Activated T-cell treated with anti-CD3 and anti-CD28 coated beads for 4 hours (primary cell): ENCODE measurements at places on chromosomes 7 and 10.

GRCh38 chr7:105355701-105356100 lies 33.0 kb downstream of the SRPK2 start:
- DNase-seq = no peak

DNA sequence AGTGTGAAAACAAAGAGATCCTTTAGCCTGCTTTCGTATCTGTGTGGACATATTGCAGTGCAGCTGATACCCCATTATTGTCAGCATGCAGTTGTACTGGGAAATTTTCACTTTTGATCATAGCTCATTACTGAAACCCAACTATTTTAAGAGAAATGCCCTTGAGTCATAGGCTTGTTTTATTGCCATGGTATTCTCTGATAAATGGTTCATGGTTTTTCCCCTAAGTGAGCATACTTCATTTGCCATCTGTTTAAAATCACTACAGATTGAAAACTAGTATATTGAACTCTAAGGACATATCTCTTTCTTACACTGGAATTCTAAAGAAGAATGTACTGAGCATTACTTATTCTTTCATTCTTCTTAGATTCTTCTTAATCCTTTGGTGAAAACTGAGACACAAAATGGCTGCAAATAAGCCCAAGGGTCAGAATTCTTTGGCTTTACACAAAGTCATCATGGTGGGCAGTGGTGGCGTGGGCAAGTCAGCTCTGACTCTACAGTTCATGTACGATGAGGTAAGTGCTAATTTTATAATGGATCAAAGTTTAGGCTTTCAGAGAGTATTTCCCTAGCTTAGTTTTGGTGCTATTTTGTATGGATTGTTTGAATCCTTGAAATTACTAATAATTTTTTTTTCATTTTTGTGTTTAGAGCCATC lies 63.0 kb downstream of the RALA start:
- DNase-seq = no peak

DNA sequence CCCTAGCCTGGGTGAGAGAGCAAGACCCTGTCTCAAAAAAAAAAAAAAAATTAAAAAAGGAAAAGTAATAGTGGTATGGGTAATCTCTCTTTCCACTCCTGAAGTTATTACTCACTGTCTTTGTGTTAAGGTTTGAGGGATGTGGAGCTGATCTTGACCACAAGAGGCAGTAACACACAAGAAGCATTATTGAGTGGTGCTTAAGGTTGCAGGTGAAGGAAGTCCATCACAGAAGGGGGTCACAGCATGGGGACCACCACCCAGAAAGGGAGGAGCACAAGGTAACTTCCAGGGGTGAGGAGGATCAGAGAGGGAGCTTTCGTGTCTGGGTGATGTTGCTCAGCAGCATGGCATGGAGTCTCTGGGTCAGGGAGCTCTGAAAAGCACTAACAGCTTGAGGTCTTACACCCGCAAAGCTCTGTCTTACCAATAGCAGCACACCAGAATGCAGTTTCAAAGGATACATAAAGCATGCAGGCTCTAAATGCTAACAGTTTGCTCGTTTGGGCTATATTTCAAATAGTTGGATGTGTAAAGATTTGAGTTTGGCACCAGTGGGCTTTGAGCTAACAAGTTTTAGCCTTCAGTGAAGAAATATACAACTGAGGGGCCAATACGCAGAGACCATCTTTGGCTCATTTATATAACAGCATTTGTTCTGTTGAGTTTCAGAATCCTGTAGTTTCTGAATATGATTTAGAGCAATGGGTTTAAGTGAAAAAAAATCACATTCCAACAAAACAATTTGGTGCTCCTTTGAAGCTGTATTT lies 100.4 kb upstream of the DNAJC1 start:
- no peak for DNase-seq

DNA sequence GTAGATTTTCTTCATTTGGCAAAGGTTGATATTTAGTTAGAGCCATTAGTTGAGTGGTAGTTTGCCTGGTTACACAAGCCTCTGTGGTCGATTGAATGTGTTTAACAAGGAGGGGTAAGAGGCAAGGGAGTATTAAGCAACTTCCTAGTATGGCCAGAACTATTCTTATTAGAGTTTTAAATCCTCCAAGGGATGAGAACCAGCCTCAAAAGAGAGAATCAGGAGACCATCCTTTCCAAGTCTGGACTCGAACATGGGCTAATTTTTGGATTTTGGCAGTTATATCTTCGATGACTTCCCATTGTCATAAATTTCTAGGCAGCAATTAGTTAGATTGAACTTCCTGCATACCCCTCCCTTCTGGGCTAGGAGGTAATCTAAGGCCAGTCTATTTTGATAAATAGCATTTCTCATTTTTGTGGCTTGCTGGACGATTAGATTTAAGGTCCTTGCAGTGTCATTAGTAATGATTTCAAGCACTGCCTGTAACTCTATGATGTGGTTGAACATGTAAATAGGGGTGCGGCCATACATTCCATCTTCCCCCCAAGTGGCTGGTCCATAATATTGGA lies 219.5 kb upstream of the KCND2 start:
- DNase-seq = no peak

GRCh38 chr7:21367537-21367936 lies 60.3 kb upstream of the SP4 start:
- no peak for DNase-seq

DNA sequence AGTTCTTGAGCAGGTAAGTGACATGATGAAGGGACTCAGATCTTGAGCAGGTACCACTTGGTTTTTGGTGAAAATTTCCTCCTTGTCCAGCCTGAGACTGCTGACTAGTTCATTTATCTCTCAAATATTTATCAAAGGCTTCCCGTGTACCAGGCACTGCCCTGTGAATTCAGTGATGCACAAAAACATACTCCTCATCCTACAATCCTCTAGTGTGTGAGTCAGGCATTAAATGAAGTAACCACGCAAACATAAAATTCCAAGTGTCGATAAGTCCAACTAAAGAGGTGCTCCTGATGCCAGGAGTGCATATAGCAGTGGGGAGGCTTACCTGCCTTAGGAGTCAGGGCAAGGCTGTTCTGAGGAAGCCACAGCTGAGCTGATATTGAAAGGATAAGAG lies 41.5 kb upstream of the LBX1 start:
- no peak for DNase-seq

DNA sequence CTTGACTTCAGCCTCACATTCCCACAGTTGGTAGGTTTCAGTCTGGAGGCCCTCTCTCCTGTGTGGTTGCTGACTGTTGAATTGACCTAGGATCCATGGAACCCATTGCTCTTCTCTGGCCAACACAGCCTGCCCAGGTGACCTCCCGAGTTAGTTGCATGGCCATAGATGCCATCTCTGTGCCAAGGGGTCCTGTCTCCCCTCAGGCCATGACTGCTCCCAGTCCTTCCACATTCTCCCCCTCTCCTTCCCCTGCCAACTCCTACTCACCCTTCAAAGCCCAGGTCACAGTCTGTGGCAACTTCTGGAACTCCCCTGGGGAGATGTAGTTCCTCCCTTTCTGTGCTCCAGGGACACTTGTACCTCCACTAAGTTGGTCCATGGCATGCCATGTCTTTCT lies 67.3 kb upstream of the GRB10 start:
- no peak for DNase-seq

GRCh38 chr10:88154596-88155250 lies 291.3 kb downstream of the PTEN start:
- no peak for DNase-seq

GRCh38 chr10:123404357-123404756 lies 250.2 kb downstream of the BUB3 start:
- DNase-seq = no peak

- no peak for DNase-seq
Observed at GRCh38 chr10:111789821-111790220, 393.7 kb downstream of the GPAM start.

GRCh38 chr7:45662018-45662417 lies 87.8 kb downstream of the ADCY1 start:
- no peak for DNase-seq

GRCh38 chr10:50621968-50622705 lies 1.6 kb downstream of the SGMS1 start:
- peak; percentile 54 for DNase-seq

DNA sequence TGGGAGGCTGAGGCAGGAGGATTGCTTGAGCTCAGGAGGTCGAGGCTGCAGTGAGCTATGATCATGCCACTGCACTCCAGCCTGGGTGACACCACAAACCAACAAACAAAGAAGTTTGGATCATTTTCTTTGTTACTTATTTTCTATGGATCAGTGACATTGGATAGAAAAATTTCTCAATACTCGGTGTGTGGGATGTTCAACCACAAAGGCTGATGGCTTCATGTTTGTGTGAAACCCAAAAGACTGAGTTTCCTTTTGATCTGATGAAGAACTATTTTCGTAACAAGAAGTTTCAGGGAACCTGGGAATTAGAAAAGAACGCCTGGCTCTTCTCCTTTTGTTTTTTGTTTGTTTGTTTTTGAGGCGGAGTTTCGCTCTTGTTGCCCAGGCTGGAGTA lies 104.0 kb downstream of the HOXA1 start:
- DNase-seq = no peak

GRCh38 chr10:71770789-71771188 lies 2.5 kb downstream of the VSIR start:
- DNase-seq = no peak

DNA sequence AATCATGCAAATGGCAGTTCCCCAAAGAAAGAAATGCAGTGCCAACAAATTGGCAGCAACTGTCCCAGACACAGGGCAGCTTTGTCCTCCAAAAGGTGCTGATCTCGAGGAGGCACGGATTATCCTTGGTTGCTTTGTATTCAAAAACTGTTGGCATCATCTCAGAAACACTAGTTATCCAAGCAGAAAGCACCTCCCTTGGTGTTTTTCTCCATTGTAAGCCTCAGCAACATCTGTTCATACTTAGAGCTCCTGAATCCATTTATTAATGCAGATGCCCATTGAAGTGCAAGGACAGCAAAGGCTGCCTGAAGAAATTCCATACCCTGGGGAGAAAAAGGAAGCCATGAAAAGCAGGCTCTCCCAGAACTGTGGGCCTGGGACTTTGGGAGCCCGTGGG lies 1.1 kb upstream of the NPS start:
- DNase-seq = no peak

DNA sequence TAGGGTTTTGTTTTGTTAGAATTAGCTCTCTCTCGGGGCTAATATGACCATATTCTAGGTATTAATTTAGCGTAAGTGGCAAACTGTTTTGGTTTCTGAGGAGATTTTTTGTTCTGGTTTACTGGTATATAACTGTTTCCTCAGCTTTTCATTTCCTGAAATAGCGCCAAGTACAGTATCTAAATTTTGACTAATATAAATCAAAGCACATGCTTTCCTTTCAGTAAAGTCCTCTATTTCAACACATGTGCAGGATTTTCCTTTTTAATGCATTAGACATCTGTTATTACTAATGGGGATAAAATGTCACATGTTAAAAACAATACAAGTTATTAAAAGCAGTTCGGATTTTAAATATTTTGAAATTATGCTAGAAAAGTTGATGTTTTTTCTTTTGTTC lies 11.3 kb downstream of the FERD3L start:
- DNase-seq = no peak

- no peak for DNase-seq
Observed at GRCh38 chr10:8800426-8800825, 745.9 kb downstream of the GATA3 start.

DNA sequence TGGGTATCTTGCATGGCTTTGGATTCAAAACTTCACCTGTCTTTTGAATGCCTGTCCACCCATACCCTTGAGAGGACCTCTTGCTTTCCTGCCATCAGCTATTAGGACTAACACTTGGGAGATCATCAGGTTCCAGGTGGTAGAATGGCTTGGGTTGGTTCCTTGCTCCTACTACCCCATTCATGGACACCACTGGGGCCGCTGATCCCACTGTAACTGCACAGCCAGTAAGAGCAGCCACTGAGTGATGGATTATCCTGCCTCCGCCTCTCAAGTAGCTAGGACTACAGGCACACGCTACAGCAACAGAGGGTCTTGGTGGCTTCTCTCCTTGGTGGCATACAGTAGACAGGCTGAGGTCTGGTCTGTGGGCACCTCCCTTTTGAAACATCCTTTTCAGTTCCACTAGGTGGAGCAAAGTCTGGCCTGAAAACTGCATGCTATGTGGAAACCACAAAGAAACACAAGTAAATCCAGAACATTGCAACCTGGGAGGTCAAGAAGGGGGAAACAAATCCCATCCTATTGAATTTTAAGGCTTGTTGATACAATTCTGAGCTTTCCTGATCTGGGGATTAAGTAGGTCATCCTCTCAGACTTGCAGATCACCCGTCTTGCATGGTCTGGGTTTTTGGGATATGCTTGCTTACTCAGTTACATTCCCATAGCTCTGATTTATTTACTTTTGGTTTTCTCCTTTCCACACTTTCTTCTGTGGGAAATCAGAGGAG lies 9.4 kb downstream of the WBP1L start:
- DNase-seq = no peak

DNA sequence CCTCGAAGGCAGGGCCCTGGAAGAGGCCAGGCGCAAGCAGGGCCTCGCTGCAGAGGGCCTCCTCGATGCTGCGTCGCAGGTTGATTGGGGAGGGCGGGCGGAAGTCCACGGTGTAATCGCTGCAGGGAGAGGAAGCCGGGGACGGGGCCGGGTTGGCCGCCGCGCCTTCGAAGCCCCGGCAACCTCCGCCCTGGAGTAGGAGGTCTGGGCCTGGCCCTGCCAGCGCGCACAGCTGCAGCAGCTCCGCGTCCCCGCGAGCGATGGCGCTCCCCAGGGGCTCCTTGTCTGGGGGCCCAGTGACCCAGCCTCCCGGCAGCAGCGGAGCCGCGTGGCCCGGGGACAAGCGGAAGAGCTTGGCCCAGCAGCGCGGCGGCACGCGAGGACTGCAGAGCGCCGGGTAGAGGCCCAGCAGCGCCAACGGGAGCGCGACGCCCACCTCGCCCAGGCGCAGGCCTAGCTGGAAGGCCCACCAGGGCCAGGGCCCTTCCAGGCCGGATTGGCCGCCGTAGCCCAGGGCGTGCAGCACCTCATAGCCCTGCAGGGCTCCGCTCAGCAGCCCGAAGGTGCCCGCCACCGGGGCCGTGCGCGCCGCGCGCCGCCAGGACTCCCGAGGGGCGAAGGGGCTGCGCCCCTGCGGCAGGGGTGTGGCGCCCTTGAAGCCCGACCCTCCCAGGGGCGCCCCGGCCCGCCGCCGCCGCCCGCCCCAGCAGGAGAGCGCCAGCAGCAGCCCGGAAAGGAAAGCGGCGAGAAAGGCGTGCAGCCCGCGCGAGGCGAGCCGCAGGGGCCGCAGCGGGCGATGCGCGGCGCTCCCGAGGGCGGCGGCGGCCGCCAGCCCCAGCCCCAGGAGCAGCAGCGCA lies 7.8 kb upstream of the RBM28 start:
- no peak for DNase-seq
